Stimulated activated CD8-positive, alpha-beta memory T cell treated with anti-CD3 and anti-CD28 coated beads, Interleukin-2, amount 100 ng/mL, for 1 hour (primary cell): ENCODE measurements at places on chromosomes 13 and 19.

DNA sequence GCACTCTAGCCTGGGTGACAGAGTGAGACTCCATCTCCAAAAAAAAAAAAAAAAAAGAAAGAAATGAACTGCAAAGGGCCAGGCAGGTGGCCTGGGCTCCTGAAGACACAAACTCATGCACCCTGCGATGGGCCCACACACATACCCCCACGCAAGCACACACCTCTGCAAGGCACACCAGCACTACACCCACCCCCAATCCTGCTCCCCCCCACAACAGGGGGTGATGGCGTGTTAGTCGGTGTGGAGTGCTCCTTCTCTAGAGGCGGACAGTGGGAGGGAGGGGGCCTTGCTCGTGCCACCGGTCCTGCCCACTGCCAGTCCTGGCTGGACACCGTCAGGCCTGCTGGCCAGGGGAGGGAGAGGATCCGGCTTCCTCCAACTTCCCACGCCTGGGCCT, 1.6 kb upstream of the SLC8A2 start:
- no peak for DNase-seq

DNA sequence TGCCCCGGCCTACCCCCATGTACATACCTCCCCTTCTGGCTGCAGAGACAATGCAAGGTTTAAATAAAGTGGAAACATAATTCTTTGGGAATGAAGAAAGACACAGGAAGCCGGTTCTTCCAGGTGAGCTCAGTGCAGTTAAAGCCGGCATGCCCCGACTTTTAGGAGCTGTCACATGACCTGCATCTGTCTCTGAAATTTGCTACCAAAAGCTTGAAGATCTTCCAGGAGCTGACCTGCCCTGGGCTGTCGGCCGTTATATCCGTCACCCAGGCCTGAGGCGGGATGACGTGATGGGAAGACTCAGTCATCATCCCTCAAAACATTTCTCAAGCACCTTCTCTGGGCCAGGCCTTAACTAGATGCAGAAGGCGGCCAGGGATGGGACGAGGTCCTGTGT, 10.3 kb downstream of the RAB8A start:
- DNase-seq = no peak

DNA sequence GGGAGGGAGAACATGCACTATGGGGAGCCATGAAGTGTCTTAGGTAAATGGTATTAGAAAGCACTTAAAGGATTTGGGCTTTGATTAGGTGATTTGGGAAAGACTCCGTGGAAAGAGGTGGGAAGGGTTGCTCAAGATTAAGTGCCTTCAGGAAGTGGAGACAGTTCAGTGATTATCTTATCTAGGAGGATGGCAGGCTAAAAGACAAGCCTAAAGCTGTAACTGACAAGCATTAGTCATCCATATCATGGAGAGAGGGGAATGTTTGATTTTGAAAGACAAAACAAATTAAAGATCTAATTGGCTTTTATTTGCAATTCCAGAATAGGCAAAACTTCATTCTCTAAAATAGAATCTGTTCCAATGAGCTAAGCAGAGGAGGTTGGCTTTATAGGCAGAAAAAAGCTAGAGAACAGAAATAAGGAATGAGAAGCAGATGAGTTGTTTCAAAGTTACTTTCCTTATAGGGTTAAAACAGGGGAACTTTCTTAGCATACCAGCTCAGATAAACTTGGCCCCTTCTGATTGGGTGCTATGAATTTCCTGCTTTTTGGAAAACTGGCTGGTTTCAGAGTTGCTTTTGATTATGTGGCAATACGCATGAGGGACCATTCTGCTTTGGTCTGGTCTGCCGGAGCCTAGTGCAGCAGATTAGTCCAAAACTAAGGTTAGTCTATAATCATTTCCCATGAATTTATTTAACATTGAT, 1.8 kb upstream of the DIAPH3 start:
- no peak for DNase-seq

DNA sequence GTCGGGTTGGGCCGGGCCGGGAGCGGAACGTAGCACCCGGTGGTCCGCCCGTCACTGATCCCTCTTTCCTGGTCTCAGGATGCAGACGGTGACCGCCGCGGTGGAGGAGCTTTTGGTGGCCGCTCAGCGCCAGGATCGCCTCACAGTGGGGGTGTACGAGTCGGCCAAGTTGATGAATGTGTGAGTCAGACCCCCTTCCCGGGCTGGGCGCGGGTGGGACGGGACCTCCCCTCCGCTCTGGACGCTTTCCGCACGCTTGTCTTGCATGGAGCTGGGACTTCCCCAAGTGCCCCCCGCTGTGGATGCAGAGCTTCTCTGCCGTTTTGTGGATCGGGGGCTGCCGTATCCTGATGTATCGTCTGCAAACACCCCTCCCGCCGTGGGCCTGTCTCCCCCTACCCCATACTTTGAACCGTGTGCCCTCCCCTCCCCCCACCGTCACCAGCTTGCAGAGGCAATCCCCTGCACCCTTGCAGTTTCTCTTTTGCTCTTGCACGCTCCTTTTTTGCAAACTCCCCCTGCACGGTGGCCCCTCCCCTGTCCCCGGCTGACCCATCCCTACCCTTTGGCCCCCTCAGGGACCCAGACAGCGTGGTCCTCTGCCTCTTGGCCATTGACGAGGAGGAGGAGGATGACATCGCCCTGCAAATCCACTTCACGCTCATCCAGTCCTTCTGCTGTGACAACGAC, 669 bp downstream of the GADD45B start:
- DNase-seq = peak; percentile 36

- no peak for DNase-seq
These were observed 103.5 kb downstream of the POSTN start for GRCh38 chr13:37495046-37495445.

DNA sequence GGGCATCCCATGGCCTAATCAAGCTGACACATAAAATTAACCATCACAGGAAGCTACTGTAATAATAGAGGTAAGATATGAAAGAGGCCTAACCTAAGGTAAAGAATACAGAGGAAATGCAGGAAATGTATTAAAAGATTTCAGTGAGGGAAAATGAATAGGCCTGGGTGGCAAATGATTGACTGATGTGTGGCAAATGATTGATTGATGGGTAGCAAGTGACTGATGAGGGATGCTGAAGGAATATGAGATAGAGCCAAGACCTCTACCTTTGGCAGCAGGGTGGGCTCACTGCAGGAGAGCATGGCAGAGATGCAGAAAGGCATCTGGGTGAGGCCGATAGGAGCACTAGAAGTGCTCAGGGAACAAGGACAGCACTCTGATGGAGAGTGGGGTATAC, 172.9 kb downstream of the KCTD12 start:
- DNase-seq = no peak

- DNase-seq = no peak
These were observed 30.1 kb upstream of the DCUN1D2 start for GRCh38 chr13:113520571-113520970.

GRCh38 chr13:75907044-75907443, 270.9 kb downstream of the LMO7 start:
- no peak for DNase-seq

DNA sequence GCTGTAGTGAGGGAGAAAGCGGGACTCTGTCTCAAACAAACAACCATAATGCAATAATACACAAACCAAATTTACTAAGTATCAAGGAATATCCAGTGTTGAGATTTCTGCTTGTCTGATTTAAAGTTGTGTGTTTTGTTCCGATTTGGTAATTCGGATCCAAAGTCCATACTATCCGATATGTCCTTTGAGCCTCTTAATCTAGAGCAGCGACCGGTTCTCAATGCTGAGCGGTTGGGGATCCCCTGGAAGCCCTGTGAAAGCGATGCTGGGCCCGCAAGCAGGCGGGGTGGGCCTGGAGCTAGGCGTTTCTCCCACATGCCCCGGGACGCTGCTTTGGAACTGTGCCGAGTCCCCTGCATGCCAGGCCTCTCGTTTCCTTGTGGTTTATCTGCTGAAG, 20.2 kb downstream of the C19orf44 start:
- no peak for DNase-seq

DNA sequence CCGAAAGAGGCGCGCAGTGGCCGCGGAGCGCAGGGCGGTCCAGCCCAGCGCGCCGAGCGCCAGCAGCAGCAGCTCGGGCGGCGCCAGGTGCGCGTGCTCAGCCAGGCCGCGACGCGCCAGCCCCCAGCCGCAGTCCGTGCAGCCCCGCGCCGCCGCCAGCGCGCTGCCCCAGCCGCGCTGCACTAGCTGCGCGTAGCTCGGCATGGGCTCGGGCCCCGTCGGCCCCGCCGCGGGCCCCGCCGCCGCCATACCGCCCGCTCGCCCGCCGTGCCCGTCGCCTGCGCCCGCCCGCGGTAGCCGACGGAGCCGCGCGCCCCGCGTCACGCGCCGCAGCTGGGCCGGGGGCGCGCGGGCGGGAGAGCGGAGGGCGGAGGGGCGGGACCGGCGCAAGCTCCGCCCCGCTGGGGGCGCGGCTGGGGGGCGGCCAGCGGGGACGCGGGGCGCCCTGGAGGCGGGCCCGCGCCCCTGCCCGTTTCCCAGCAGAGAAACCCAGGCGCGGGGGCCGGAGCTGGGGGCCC, at the start of gene CERS1:
CERS1 (minus strand) TSS at position 335 of the 518 bp plus-strand sequence; CDS start at position 249, 86 bp downstream.
- no peak for DNase-seq

GRCh38 chr13:70014337-70014736, 93.3 kb upstream of the ATXN8OS start:
- no peak for DNase-seq

- no peak for DNase-seq
These were observed 691 bp downstream of the KIR2DL4 start for GRCh38 chr19:54804101-54804500.

DNA sequence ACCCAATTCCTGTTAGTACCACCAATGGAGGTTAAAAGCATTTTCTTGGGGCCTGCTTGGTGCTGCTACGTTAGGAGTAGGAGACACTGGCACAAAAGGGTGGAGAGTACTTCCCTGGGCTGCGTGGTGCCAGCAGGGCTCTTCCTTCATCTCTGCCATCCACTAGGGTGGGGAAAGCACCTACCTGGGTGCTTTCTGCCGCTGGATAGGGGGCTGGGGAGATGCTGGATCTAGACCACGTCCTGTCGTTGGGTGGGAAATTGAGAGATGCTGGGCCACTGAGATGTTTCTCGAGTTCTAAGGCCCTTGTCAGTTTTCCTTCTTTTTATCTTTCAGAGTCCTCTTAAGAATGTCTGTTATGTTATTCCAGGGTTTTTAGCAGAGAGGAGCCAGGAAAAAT, 6.7 kb upstream of the FCGBP start:
- DNase-seq = no peak

- no peak for DNase-seq
These were observed 124.7 kb upstream of the RNF113B start for GRCh38 chr13:98301721-98302120.

- no peak for DNase-seq
These were observed 16.3 kb downstream of the NEK5 start for GRCh38 chr13:52112591-52112990.

DNA sequence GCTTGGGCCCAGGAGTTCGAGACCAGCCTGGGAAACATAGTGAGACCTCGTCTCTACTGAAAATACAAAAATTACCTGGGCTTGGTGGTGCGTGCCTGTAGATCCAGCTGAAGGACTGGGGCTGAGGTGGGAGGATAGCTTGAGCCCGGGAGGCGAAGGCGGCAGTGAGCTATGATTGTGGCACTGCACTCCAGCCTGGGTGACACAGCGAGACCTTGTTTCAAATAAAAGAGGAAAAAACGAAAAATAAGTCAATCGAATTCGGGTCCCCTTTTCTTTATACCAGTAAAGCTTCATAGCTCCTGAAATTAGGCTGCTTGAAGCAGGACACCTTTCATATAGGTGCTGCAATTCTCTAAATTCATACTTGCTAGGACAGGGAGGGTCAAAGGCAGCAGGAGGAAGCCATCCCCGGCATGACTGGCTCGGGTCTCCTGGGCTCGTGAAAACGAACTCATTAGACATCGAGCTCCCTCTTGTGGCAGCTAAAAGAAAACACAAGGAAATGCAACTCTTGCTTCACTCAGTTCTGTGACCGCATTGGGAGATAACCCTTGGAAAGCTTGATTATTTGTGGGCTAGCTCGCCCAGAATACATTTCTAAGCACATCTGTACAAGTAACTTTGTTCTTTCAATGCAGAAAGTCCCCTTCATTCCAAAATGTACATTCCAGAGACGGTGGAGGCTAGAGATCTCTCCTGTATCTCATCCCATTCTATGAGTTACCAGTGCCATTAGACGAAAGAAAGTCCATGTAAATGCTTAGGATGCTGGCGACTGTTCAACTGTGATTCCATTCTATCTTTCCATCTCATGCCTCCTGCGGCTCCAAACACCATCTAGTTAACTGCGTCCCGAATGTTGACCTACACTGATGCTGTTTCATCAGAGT, 16.8 kb downstream of the FPR2 start:
- peak; percentile 5 for DNase-seq

DNA sequence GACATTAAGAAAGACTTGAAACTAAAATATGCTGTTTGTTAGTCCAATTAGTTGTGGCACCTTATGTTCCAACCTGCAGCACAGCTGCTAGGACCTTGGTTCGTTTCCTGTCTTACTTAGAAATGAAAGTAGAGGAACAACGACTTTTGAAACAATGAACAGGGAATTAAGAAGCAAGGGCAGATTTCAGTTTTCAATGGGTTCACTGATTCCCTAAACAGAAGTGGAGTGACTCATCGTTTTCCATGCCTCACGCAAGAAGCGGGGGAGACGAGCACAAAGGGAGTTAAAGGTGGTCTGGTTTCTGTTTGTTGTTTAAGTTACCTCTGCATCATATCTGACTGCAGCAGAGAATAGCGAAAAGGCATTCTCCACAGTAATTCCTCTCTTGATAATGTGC, 44.8 kb downstream of the PHF11 start:
- DNase-seq = no peak

DNA sequence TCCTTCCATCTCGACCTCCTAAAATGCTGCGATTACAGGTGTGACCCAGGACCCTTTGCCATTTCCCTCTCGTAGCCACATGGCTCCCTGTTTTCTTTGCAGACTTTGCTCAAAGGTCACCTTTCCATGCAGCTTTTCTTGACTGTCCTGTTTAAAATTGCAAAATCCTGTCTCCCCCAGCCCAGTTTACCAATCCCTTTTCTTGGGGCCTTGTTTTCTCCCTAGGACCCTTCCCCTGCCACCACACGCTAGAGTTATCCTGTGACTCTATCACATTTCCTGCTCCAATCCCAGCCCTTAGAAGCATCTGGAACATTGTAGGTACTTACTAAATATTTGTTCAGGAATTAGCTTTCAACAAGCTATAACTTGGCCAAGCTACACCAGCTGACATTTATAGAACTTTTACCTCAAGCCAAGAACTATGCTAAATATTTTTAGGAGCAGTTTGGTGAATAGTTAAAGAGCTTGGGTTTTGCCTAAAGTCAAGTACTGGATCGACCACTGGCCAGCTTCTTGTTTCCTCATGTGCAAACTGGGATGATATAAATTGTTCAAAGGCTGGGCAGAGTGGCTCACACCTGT, 9.1 kb upstream of the SERTAD3 start:
- no peak for DNase-seq
